ENCODE measurements at places on chromosomes 5 and 9.
A peak's percentile ranks its signal among the peaks of the same experiment; 100 is the strongest.

DNA sequence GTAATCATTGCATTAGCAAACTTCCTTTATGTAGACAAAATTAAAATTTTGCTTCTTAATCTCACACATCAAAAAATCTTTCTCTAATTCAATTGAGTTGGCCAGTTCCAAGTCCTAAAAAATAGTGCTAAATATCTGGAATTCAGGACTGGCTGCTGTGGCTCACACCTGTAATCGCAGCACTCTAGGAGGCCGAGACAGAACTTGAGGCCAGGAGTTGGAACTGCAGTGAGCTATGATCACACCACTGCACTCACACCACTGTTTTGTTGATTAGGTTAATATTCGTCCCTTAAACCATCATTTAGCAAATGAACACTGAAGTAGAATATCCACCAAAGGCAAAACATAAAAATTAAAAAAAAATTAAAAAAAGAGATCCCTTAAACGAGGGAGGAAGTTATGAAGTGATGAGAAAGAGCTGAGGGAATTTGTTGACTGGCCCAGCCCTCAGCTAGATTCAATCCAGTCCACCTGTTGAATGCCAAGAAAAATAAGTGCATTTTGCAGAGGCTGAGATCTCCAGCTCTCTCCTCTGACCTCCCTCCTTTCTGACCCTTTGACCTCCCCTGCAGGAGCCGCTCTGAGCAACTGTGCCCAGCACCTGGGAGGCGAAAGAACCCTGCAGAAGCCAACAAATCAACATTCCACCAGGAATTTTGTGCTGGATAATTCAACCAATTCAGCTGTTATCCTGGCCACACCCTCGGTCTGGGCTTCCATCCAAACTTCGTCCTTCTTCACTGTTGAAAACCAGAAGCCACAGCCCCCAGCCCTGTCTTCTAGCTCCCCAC, 96.8 kb downstream of the OR2K2 start:
- DNase-seq = no peak

DNA sequence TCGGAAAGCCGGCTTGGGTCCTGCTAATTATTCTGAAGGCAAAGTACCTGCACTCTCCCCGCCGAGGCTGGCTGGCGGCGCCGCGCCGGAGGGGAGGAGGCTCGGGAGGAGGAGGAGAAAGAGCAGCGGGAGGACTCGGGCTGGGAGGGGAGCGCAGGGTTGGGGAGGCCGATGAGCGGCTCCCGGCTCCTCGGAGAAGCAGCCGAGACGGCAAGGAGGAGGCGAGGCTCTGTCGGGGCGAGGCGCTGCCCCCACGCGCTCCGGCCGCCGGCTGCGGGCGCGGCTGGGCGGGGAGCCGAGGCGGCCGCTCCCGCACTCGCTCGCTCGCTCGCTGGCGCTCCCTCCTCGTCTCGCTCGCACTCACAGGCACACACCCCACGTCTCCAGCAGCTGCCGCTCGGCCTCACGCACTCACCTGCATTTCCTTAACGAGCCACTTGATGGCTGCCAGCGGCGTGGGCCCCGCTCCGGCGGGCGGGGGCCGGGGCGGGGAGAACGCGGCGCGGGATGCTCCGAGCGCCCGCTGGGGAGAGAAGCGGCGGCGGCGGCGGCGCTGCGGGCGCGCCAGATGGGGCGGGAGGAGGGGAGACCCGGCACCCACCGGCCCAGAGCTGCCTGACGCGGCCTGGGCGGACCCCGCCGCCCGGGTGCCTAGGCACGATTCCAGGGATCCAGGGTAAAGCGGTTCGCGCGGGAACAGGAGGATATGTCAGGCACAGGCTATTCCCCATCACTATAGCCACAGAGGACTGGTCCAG, at the start of gene PTPRD:
Gene PTPRD (minus strand): TSS at position 362 of the 758 bp plus-strand sequence.
- DNase-seq = peak; percentile 56

DNA sequence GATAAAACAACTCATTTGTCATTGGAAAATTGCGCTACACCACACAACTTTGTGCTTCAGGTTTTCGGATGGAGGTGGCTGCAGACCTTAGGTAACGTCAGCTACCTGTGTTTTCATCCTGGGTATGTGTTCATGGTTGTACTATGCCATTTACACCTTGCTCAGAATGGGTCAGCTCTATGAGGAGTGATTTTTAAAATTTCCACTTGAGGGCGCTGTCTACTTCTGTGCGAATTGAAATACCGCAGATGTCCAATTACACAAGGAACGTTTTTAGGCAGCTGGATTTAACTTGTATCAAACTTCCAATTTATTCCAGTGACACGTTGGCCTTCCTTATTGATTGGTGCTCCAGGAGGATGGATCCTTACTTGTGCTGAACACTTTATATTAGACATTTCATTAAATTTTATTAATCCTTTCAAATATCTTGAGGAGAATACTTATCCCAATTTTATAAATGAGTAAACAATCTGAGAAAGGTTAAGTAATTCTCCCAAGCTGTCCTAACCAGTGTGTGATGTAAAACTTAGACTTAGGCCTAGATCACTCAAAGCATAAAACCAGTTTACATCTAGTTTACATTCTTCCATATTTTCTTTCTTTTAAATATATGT, 23.4 kb downstream of the DMRTA1 start:
- DNase-seq = no peak

- no peak for DNase-seq
These were observed 12.2 kb downstream of the ABCA1 start for GRCh38 chr9:104915753-104916152.

- DNase-seq = no peak
These were observed 859 bp downstream of the RETREG1 start for GRCh38 chr5:16615741-16616535.

- DNase-seq = no peak
These were observed 10.7 kb upstream of the PRXL2C start for GRCh38 chr9:96665789-96666188.

GRCh38 chr5:66551338-66551737, 44.9 kb upstream of the MAST4 start:
- DNase-seq = no peak

GRCh38 chr9:89803403-89803802, 198.6 kb downstream of the GADD45G start:
- no peak for DNase-seq

DNA sequence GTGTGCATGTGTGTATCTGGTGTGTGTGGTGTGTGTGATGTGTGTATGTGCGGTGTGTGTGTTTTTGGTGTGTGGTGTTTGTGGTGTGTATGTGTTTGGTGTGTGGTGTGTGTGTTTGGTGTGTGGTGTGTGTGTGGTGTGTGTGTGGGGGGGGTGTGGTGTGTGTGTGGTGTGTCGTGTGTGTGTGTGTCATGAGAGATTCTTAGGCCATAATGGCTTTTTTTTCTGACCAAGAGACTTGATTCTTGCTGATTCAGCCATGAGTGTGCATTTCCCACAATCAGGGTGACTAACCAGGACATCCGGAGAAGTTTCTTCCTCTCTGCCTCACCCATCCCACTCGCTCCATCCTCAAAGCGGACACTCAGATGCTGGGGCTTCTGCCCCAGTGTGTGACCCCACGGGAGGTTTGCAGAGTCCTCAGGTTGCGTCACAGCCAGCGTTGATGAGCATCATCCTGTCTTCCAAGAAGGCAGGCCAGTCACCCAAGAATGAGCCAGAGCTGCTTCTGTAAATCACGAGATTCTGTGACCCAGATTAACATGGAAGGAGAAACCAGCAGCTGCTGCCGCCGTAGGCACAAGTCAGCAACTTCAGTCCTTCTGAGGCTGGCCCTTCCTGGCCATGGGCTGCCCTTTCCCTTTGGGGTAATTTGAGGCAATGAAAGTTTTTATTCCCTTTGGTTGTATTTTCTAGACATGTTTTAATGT, 12.5 kb upstream of the CTSL start:
- no peak for DNase-seq

DNA sequence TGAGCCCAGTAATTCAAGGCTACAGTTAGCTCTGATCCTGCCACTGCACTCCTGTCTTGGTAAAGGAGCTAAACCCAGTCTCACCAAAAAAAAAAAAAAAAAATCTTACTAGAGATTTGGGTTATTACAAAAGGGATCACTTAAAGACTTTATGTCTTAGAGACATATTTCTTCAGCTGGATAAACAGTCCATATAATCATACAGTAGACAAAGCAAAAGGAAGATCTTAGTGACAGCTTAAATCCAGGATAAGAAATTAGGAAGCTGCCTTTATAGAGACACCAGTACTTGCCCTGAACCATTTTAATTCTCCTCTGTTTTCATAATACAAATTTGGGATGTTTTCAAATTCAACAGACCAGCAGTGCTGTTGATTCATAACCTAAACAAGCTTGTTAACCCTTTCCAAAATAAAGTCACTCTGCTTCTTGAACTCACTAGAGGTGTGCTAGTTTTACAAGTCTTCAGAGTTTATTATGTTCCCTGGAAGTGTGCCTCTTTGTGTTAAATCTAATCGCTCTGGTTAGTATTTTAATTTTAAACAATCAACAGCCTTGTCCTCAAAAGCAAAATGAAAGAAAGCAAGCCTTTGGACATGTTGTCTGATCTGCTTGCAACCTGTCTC, 255.5 kb downstream of the ARRDC3 start:
- no peak for DNase-seq

GRCh38 chr9:130034570-130034969, 8.4 kb downstream of the FNBP1 start:
- no peak for DNase-seq

- peak; percentile 13 for DNase-seq
These were observed 5.8 kb upstream of the PSMB7 start for GRCh38 chr9:124420991-124421543.

- DNase-seq = no peak
These were observed 282.2 kb downstream of the SEMA5A start for GRCh38 chr5:9263656-9264055.

GRCh38 chr5:172348084-172348483, 64.5 kb upstream of the UBTD2 start:
- no peak for DNase-seq

DNA sequence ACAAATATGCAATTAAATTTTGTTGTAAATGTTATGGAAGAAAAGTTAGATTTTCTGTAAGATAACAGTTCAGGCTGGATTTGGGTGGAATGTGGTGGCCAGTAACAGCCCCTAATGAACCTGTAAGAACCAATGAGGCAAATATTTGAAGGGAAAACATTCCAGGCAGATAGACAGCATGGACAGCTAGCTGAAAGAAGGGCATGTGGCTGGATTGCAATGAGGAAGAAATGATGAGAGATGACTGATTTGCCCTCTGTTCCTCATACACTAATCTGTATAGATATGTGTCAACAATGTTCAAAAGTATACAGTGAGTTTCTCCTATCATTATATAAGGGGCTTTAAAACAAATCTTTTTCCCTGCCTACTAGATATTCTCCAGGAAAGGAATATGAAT, 58.8 kb downstream of the MAN2A1 start:
- DNase-seq = no peak

DNA sequence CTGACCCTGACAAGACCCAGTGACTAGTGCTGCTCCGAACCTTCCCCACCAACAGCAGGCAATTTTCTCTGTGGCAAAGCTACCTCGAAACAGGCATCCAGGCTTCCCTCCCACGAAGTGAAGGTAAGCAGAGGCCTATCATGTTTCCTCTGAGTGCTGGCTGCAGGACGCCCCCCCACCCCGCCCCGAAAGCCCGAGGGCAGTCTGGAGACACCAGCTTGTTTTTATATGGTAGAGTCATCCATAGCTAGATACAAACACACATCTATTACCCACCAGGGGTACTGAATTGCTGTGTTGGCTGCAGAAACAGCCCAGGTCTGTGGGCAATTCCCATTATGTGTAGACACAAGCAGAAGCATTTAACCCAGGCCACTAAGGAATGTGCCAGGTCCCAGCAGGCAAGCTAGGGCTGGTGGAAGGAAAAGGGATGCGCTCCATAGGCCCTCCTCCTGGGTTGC, 40.4 kb downstream of the LIX1 start:
- DNase-seq = peak; percentile 35

DNA sequence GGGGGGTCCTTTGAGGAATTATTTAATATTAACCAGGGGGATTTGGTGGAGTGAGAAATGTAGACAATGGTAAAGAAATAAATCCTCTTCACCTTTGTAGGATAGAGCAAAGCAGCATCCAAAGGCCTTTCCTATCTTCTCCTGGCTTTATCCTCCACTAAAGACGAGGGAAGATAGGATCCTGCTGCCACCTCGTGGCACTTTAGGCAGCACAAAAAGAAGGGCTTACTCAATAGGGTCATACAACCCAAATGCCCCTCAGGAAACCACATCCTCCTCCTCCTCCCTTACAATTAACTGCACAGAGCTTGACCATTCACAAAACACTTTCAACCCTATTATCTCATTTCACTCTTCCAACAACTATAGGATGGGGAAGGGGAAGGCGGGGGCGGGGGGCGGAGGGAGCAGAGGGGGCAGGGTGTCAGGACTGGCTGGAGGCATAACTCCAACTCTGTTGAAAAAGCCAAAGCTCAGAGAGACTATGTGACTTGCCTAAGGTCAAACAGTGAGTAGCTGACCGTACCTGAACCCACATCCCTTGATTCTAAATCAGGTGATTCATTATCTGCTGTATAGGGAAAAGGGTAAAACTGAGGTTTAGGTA, 45.4 kb upstream of the MYOT start:
- peak; percentile 1 for DNase-seq

Data from NCI-H2227 treated with DMSO at 0.1 percent for 48 hours (cell line).